ENCODE measurements at places on chromosomes 6 and 20. TPM values are rescaled to one million over a fixed set of nuclear protein-coding genes. Genes with fewer than 3 reads are reported as not detected.

DCDC2 gene
- not detected for total RNA-seq

HLA-DOA gene
- total RNA-seq, result 167 TPM

FAM162B gene
- total RNA-seq, result not detected

SEC23B gene
- total RNA-seq, result 52.0 TPM

CRISP3 gene
- total RNA-seq, result not detected

TAGAP gene
- total RNA-seq, result 129 TPM

CST2 gene
- total RNA-seq, result not detected

OR12D2 gene
- total RNA-seq, result not detected

ANKRD66 gene
- total RNA-seq, result not detected

SULF2 gene
- 0.20 TPM for total RNA-seq

SLC17A3 gene
- total RNA-seq, result not detected

DNA sequence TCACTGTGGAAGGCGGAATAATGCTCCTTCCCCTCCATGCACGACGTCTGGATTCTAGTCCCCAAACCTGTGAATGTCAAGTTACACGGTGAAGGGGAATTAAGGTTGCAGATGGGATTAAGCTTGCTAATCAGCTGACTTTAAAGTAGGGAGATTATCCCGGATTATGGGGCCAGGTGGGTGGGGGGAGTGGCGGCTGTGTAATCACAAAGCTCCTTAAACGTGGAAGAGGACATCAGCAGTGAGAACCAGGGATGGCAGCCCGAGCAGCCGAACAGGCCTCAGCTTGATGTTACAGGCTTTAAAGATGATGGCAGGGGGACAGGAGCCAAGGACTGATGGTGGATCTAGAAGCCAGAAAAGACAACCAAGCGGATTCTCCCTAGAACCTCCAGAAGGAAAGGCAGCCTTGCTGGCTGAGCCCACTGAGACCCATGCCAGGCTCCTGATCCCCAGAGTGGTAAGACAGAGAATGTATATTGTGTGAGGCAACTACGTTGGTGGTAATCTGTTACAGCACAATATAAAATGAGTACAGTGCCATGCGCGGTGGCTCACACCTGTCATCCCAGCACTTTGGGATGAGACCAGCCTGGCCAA lies 117.5 kb downstream of the SCML4 start:
- no peak for DNase-seq
- H3K36me3 ChIP-seq, result peaks cover 5% of the 10 kb centered on the region
- no peak overlapping the region for H3K27ac ChIP-seq
- H3K4me1 ChIP-seq, result peaks cover 2% of the 10 kb centered on the region
- H3K4me3 ChIP-seq, result no peak overlapping the region

DNA sequence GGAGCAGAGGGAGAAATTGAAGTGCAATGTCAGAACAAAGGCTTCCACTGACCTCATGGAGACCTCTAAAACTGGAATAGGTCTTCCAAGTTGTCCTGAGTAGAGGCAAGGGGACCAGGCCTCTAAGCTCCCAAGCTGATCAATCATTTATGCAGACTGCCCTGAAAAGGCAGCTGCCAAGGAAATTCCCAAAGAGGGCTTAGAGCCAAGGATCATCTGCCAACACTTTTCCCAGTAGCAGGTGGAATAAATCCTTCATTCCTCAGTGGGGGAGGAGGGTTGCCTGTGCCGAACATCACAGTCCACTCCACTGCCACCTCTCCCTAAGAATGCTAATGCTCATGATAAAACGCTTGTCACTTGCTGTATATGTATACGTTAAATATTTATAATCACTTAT lies 29.3 kb upstream of the RALY start:
- DNase-seq, result no peak
- no peaks in the 10 kb centered on the region for H3K36me3 ChIP-seq
- no peak overlapping the region for H3K27ac ChIP-seq
- H3K4me3 ChIP-seq, result no peak overlapping the region

GRCh38 chr6:17484201-17484849 lies 90.9 kb downstream of the CAP2 start:
- no peak for DNase-seq
- H3K27ac ChIP-seq, result no peak overlapping the region
- H3K4me3 ChIP-seq, result no peak overlapping the region

DNA sequence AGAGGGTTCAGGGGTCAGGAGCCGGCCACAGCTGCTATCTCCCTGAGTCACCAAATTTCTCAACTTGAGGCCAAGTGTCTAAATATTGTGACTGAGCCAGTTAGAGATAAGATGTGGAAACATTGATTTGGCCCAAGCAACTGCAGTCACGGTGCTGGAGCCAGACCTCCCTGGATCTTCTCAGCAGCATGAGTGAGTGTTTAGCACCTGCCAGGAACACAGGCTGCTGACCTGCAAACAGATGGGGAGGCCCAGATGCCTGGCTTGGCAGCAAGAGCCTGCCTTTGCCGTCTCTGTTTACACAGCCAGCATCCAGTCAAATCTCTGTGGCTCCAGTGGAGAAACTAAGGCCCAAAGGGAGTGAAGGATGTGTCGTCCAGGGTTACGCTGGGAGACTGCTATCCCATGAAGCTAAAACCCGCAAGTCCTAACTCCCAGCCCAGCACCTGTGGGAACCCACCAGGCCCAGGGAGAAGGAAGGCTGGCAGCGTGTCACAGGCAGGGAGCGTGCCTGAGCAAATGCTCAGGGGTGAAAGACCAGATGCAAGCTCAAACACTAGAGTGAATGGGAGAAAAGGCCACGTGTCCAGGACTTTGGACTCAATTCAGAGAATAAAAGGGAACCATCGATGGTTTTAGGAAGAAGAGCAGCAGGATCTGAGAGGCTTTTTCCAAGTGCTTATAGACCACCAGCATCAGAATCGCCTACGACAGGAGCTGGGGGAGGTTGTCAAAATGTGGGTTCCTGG lies 15.9 kb upstream of the PTGIS start:
- H3K4me3 ChIP-seq, result no peak overlapping the region
- no peak for DNase-seq
- no peak overlapping the region for H3K27ac ChIP-seq
- peaks cover 17% of the 10 kb centered on the region for H3K27me3 ChIP-seq

DNA sequence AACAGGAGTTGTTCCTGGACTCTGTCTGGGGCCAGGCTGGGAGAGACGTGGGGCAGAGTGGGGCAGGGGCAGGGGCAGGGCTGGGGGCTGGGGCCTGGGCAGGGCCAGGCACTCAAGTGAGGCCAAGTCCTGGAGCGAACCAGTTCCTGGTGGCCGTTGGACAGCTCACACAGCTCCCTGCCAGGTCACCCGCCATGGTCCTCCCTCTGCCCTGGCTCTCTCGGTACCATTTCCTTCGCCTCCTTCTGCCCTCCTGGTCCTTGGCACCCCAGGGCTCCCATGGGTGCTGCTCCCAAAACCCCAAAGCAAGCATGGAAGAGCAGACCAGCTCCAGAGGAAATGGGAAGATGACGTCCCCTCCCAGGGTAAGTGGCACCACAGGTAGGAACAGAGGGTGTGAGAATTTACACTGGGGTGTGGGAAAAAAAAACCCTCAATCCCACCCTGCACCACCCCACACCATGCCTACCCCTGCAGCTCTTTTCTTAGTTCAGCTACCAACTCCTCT lies at the start of gene MCCD1:
Gene MCCD1, plus strand, starts transcription at position 142 of the 508 bp plus-strand sequence. Its CDS starts 53 bp downstream, at position 195.
- no peak within 1 kb of the TSS for H3K4me3 ChIP-seq
- peaks cover 3% of the 10 kb centered on the region for H3K4me1 ChIP-seq

DNA sequence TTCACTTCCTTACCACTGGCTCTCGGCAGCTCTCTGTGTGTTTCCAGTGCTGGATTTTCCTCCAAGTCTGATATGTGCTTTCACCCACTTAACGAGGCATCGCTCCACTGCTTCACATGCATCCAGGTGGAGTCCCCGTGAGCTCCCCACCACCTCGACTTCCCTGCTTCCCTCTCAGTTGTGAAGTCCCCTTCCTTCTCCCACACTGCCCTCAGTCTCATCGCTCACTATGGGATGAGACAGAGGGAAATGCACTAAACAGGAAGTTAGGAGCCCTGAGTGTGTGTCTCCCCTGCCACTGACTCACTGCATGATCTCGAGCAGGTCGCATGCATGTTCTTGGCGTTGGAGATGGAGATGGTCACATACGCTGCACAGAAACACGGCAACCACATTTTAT lies 84.0 kb downstream of the MTHFD1L start:
- no peak for DNase-seq
- no peaks in the 10 kb centered on the region for H3K27me3 ChIP-seq
- H3K36me3 ChIP-seq, result peaks cover 71% of the 10 kb centered on the region
- no peak overlapping the region for H3K4me3 ChIP-seq
- H3K27ac ChIP-seq, result no peak overlapping the region
- H3K4me1 ChIP-seq, result no peaks in the 10 kb centered on the region

GRCh38 chr6:166997348-166997747 lies 1.8 kb upstream of the CEP43 start:
- peaks cover 13% of the 10 kb centered on the region for H3K36me3 ChIP-seq
- peak overlapping the region; percentile 54 for H3K27ac ChIP-seq
- H3K4me3 ChIP-seq, result peak overlapping the region; percentile 80
- H3K27me3 ChIP-seq, result no peaks in the 10 kb centered on the region

DNA sequence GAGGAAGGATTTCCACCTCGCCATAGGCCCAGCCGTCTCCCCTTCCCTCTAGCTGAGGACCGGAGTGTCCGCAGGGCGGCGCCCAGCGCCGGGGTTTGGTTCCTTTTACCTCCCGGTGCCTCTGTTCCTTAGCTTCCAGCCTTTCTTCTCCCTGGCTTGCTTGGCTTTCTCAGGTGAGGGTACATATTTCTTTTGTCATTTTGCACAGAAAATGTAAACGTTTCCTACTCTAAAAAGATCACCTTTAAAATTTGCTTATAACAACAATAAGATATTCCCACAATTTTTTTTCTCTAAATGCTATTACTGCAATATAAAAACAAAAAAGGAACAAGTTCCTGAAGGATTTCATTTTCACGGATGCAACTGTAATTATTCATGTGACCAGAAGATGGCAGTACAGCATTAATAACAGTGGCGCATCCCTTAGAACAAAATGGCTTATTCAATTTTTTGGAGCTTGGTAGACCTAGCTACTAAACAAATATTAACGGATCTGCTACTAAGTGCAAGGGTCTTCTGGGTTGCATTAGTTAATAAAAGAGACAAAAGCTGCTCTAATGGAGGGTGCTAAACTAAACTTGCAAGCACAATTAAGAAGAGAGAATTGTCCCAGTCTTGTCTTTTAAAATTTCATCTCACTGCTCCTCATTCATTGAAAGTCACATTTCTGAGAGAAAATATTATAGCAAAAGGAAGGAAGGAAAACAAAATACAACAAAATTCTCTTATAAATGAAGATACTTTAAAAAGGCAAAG lies 172.9 kb downstream of the ADGRG6 start:
- H3K36me3 ChIP-seq, result no peaks in the 10 kb centered on the region
- H3K4me1 ChIP-seq, result no peaks in the 10 kb centered on the region
- H3K4me3 ChIP-seq, result no peak overlapping the region
- no peak overlapping the region for H3K27ac ChIP-seq
- H3K27me3 ChIP-seq, result peaks cover 3% of the 10 kb centered on the region

DNA sequence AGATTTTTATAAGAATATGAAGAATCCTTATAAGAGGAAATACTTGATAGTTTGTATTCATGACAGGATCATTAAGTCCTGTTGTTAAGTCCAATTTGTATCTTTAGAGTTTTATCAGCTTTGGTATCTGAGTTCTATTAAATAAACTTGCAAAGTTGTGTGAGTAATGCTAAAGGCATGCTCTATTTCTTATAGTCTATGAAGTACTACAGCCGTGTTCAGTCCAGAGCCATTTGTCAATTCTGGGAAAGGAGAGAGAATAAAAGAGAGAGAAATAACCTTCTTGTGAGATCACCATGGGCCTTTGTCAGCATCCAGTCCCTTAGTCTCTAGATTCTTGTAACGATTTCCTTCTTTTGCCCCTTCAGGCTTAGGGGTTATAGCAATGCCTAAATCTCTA lies 181.2 kb upstream of the POU3F2 start:
- DNase-seq, result no peak
- H3K27me3 ChIP-seq, result no peaks in the 10 kb centered on the region
- no peaks in the 10 kb centered on the region for H3K36me3 ChIP-seq
- H3K4me1 ChIP-seq, result no peaks in the 10 kb centered on the region
- no peak overlapping the region for H3K4me3 ChIP-seq
- no peak overlapping the region for H3K27ac ChIP-seq

DNA sequence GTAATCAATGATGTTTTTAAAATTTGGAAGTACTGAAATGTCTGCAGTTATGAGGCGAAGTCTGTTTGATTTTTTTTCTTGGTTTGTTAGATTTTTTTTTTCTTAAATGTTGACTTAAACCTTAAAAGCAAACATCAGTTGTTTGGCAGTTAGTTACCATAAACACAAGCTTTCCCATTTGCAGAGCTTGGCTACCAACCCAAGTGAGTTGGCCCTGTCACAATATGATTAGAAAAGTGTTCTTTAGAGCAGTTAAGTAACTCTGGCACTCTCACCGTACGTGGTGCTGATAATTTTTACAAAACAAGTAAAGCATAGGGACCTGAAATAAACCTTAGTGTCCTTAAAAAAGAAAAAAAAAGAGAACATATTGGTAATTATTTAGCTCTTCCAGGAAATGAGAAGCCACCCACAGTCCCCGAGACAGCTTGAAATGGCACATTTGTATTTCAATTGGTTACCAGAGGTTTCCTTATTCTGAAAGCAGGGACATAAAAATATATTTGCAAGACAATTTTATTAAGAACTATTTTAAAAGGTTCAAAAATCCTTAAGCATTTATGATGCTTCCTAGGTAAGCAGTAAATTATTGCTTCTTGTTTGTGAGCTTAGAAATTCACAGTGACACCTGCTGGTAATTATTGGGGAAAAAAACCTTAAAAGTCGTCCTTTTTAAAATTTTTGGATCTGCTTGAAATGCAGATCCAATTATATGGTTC lies 3.9 kb downstream of the HEY2 start:
- H3K4me3 ChIP-seq, result no peak overlapping the region
- no peak overlapping the region for H3K27ac ChIP-seq
- H3K4me1 ChIP-seq, result peaks cover 20% of the 10 kb centered on the region
- no peaks in the 10 kb centered on the region for H3K36me3 ChIP-seq
- peaks cover 34% of the 10 kb centered on the region for H3K27me3 ChIP-seq
- DNase-seq, result no peak

DNA sequence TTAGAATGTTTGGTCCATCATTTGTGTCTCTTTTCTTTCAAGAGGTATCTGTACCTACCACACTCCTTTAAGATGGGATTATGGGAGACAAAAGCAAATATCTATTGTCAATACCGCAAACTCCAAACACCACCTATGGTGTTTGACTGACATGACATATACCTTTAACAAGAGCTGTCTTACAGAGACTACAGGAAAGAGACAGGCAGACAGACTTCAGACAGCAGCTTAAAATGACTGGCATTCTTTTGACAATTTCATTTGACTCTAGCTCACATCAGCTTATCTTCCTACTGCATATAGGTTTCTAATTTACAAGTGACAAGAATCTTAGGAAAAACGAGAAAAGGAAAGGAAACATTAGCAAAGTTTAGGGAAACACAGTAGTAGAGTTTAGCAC lies 256.0 kb upstream of the TFAP2D start:
- no peak for DNase-seq
- no peak overlapping the region for H3K27ac ChIP-seq
- no peaks in the 10 kb centered on the region for H3K27me3 ChIP-seq

DNA sequence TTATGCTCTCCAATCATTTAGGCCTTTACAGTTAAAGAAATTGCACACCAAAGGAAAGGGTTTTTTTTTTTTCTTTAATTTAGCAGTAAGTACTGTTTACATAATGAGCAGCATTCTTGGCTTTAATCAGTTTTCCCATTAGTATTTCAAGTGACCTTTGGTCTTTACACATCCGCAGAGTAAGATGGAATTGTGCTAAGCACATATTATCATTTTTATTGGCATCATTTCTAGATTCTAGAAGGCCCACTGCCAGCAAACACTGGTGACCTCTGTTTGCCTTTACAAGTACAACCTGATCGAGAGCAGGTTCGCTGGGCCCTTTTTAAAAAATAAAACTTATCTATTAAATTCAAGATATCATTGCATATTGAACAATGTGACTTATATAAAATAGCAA lies 104.3 kb downstream of the ADGRG6 start:
- no peak overlapping the region for H3K4me3 ChIP-seq
- no peaks in the 10 kb centered on the region for H3K36me3 ChIP-seq
- H3K27ac ChIP-seq, result no peak overlapping the region
- DNase-seq, result no peak
